ENCODE measurements at places on chromosomes 7 and 10.

DNA sequence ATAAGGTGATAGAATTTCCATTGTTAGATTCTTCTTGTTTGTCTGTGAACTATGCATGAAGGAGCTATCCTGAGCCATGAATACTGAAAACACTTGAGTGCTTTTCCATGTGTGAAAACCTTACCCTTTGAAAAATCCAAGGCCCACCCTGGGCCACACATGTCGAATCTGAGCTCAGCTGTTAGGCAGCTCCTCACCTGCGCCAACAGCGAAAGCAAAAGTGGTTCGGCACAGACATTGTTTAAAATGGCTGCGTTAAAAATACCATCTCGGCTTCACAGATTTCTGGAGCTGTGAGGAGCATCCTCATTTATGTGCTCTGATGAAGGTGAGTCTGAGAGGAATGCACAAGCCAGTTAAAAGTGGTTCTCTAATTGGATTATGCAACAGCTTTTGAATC lies 137.7 kb downstream of the NEUROD6 start:
- no peak for DNase-seq

- DNase-seq = no peak
Observed at GRCh38 chr7:86130268-86130667, 513.4 kb upstream of the GRM3 start.

GRCh38 chr10:5411941-5412276 lies 448 bp upstream of the NET1 start:
- DNase-seq = no peak

GRCh38 chr10:6130848-6131470 lies 42.1 kb downstream of the RBM17 start:
- peak; percentile 70 for DNase-seq

DNA sequence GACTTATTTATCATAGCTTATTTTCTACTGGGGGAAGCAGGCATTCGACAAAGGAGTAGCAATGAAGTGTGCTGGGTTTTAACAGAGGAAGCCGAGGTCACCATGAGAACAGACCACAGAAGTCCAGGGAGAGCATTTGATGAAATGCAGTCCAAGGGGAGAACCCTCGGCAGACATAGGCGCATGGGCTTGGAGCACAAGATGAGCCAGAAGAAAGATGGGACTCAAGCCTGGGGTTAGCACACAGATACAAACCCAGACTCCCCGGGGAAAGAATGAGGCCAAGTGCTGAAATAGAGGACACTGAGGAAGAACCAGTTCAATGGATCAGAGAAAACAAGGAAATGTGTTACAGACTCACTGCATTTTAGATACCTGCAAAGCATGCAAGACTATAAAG lies 209.5 kb downstream of the FAM107B start:
- DNase-seq = no peak

DNA sequence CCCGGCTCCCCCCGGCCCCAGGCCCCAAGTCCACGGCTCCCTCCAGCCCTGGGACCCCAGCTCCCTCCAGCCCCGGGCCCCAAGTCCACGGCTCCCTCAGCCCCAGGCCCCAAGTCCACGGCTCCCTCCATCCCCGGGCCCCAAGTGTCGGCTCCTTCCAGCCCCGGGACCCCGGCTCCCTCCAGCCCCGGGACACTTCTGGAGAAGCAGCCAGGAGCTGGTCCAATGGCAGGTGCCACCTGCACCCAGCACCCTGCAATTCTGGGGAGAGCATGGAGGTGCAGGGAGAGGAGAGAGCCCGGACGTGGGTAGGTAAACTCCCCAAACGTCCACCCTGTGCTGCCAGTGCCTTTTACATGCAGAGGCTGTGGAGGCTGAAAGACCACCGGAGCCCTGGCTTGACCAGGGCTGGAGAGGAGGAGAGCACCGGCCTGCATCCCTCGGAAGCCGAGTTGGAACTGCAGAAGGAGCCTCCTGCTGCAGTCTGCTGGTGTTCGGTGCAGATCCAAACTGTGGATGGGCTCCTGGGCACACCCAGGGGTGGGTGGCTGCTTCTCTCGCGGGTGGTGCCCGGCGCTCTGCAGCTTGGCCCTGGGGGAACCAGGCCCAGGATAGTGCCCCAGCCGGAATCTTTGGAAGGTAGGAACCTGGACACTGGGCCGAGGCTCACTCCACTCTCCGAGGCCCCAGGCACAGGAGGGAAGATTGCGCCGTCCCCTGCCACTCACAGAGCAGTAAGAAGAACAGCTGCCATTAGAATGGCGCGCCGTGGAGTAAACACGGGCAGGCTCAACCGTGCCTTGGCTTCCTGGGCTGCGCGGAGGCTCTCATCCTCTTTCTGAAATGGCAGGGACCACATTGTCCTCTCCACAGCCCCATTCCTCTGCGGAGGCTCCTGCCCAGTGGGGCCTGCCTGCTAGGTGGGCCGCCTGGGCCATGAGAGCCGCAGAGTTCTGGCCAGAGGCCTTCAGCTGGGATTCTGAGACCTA lies 14.7 kb downstream of the SHH start:
- no peak for DNase-seq

GRCh38 chr10:12459762-12460161 lies 110.4 kb downstream of the CAMK1D start:
- no peak for DNase-seq

- DNase-seq = no peak
Observed at GRCh38 chr7:157612009-157612663, 275.3 kb downstream of the DNAJB6 start.

GRCh38 chr7:82945480-82945879 lies 217.2 kb downstream of the PCLO start:
- no peak for DNase-seq

- peak; percentile 83 for DNase-seq
Observed at GRCh38 chr10:59877191-59877671, 29.1 kb downstream of the CCDC6 start.

GRCh38 chr10:71138166-71138830 lies 74.1 kb upstream of the UNC5B start:
- DNase-seq = no peak

- no peak for DNase-seq
Observed at GRCh38 chr7:35694161-35694783, 663 bp downstream of the HERPUD2 start.

- DNase-seq = no peak
Observed at GRCh38 chr10:24524314-24524713, 199.4 kb downstream of the ARHGAP21 start.

GRCh38 chr7:46047581-46047980 lies 126.5 kb upstream of the IGFBP3 start:
- no peak for DNase-seq

DNA sequence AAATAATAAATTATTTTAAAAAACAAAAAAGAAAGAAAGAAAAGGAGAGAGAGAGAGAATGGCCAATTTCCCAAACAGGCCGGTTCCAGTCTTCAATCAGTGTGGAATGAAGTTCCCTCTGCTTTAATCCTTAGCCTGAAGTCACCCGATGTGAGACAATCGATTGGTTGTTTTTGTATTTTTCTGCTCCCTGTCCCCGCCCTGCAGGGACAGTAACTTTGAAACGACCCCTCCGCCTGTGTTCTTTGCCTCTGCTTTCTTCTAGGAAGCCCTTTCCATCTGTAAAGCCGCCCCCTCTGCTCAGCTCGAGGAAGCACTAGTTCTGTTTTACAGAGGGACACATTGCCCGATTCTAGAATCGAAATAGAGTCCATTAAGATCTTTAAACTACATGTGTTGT lies 33.4 kb downstream of the FOXL3 start:
- no peak for DNase-seq

DNA sequence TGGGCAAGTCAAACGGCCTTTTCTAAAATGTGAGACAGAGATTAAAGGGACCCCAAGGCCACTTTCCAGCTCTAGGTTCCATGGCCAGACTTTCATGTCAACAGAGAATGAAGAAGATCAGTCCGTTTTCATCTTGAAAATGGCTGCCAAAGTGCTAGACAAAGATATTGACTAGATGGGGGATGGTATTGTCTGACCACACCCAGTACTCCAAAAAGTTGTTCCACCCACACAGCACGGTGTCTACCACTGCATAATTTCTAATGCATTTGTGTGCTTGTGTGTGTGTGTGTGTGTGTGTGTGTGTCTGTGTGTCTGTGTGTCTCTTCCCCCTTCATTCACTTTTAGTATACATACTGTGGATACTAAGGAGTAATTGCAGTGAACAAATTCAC lies 1.3 kb downstream of the COL1A2 start:
- peak; percentile 76 for DNase-seq

DNA sequence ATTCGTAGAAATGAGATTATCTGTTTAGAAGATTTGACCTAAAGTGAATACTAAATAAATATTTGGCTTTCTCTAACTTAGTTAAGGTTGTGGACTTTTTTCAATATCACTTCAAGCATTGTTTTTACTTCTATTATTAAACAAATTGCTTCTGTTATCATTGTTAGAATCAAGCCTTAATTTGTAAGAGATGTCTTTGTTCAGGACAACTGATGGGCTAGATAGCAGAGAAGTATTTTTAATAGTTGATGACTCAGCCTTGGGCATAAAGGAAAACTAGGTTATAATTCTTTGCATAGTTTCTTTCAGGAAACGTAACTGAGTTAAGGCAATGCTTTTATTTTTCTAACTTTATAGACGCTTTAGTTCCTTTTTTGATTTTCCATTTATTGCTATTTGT lies 128.8 kb upstream of the SMIM30 start:
- no peak for DNase-seq

- no peak for DNase-seq
Observed at GRCh38 chr10:65952086-65952485, 973.8 kb upstream of the LRRTM3 start.

- DNase-seq = peak; percentile 55
Observed at GRCh38 chr7:1323178-1324027, 90.7 kb downstream of the UNCX start.

GRCh38 chr10:108662975-108663374 lies 1260.3 kb downstream of the XPNPEP1 start:
- DNase-seq = no peak

DNA sequence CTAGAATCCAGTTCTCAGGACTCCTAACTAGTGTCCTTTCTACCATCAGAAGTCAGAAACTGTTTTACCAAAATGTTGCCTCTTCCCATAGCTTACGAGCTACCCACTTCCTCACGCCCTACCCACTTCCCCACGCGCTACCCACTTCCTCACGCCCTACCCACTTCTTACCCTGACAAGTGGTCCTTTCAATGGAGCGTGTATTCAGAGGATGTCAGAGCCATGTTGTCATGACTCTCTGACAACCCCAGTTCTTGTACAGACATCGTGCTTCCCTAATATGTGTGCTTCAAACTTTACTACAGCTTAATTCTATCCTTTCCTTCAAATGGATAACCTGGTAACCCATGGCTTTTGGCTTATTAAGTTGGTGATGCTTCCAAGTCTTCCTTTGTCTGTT lies 84.8 kb upstream of the PHF14 start:
- DNase-seq = no peak

- DNase-seq = no peak
Observed at GRCh38 chr7:84822941-84823510, 363.8 kb downstream of the SEMA3D start.

DNA sequence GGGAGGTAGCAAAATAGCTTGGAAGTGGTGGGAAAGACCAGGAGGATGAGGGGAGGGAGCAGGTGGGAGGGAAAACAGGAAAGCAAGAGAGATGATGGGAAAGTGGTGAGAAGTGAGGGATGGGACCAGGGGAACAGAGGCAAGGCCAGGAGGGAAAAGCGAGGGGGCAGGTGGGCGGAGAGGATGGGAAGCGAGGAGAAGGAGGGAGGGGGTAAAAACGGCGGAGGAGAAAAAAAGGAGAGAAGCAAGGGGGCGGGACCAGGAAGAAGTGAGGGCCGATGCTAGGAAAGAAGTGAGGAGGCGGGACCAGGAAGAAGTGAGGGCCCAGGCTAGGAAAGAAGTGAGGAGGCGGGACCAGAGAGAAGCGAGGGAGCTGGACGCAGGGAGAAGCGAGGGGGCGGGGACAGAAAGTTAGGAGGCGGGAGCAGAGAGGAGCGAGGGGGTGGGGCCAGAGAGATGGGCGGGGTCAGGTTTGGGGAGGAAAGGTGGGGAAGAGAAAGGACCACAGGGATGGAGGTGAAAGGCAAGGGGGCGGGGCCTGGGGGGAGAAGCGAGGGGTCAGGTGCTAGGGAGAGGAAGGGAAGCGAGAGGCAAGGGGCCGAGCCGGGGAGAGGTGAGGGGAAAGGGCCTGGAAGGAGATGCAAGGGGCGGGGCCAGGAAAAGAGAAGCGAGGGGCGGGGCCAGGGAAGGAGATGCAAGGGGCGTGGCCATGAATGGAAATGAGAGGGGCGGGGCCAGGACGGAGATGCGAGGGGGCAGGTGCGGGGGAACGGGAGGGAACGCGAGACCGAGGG lies 984 bp downstream of the SMURF1 start:
- DNase-seq = peak; percentile 95

DNA sequence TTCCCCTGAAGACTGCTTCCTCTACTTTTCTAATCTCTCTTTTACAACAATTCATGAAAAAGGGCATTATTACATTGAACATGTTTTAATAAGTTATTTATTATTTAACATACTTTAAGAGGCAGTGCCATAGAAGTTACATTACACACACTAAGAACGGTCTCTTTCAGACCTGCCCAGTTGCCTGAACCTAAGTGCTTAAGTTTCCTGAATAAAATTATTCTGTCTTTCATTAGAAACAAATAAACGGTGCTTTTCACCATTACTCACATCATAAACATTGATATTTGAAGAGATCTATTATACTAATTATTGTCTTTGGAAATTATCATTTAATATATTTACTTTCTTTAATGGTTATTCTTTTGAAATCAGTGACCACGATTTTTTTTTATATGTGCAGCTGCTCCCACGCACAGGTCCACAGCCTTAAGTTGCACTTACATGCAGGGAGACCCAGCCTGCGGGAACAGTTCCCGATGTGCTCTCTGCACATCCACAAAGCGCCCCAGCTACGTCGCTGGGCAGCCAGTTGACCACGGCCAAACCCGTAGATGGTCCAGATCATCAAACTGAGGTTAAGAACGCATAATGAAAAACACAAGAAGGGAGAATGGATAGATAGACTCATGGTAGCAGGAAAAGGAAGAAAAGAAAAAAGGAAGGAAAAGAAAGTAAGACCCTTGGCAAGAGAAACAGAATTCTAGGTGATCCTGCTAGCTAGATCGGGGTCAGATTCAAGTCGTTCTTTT lies 437.0 kb upstream of the MGMT start:
- no peak for DNase-seq

DNA sequence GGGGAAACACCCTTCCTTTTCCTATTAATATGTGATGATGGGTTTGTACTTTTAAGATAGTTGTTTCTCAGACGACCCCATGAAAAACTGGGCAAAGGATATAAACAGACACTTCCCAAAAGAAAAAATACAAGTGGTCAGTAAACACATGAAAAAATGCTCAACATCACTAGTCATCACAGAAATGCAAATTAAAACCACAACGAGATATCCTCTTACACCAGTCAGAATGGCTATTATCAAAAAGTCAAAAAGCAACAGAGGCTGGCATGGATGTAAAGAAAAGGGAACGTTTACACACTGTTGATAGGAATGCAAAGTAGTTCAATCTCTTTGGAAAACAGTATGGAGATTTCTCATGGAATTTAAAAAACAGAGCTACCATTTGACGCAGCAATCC lies 111.4 kb upstream of the ZEB1 start:
- peak; percentile 36 for DNase-seq

- DNase-seq = peak; percentile 71
Observed at GRCh38 chr7:134514663-134515062, 12.7 kb upstream of the AKR1B10 start.
